ENCODE measurements at places on chromosomes 2 and 18. TPM values are rescaled to one million over a fixed set of nuclear protein-coding genes. Genes with fewer than 3 reads are reported as not detected.

The CNGA3 gene
- 0.40 TPM for total RNA-seq

GRCh38 chr2:178834086-178834485 lies 26.9 kb upstream of the TTN start:
- peaks cover 4% of the 10 kb centered on the region for H3K4me1 ChIP-seq
- H3K36me3 ChIP-seq: no peaks in the 10 kb centered on the region
- no peaks in the 10 kb centered on the region for H3K27me3 ChIP-seq
- no peak for DNase-seq

DNA sequence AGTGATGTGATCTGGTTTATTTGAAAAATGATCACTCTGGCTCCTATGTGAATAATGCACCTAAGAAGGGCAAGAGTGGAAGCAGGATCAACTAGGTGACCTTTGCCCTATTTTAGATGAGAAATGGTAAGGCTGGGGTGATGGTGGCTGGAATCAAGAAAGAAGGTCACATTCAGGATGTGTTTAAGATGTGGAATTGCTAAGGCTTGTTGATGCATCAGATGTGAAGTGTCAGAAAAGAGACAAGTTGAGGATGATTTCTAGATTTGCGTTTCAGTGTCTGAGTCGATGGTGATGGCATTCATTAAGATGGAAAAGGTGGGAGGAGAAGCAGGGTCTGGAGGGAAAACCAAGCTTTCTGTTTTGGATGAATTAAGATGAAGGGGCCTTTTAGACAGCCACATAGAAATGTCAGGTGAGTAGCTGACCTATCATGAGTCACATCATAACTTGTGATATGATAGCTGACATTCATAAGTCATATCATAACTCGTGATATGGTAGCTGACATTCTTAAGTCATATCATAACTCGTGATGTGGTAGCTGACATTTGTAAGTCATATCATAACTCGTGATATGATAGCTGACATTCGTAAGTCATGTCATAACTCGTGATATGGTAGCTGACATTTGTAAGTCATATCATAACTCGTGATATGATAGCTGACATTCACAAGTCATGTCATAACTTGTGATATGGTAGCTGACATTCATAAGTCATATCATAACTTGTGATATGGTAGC lies 101.2 kb upstream of the SEC11C start:
- no peaks in the 10 kb centered on the region for H3K36me3 ChIP-seq
- no peaks in the 10 kb centered on the region for H3K27me3 ChIP-seq
- H3K4me1 ChIP-seq: peaks cover 9% of the 10 kb centered on the region
- H3K27ac ChIP-seq: no peak overlapping the region
- H3K4me3 ChIP-seq: no peak overlapping the region

DNA sequence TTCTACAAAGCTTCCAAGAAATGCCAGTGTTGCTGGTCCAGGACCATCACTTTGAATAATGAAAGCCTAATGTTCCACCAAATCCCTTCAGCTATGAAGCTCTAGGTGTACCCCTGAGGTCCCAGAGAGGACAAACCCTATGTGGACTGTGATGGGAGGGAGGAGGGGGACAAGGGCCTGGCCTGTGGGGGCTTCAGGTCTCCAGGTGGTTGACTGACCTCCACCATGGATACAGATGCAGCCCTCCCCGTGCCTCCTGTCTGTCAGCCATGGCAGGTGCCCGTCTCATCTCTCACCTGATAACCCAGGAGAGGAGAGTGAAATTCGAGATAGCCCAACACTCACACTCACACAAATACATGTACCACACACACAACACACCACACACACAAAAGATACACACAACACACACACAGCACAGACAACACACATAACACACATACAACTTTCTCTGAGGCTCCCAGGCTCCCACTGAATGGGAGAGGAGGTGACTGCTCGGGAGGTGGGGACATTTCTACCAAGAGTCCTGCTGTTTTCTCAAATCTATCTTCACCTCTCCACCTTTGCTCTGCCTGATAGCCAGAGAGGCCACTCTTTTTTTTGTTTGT lies 12.8 kb upstream of the RHOB start:
- no peaks in the 10 kb centered on the region for H3K36me3 ChIP-seq
- no peak overlapping the region for H3K4me3 ChIP-seq
- H3K27ac ChIP-seq: no peak overlapping the region
- H3K4me1 ChIP-seq: no peaks in the 10 kb centered on the region
- no peaks in the 10 kb centered on the region for H3K27me3 ChIP-seq

The SERPINB8 gene
- 29.3 TPM for total RNA-seq

The TOGARAM2 gene
- 7.0 TPM for total RNA-seq

DNA sequence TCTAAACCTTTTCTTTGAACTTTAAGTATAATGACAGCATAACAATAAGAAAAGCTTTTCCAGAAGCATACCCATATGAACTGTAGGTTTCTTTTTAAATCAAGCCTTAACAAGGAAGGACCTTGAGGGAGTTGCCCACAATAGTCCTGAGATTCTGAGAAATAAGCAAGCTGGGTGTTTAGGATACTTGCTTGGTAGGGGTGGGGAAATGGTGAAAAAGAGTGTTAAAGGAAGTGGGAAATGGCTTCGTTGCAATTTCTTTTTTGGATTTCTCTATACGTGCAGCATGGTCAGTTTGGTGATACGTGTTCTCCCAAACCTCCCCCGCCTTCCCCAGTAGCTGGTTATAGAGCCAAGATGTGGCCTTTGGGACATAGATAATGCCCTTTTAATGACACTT lies 17.2 kb downstream of the INSIG2 start:
- H3K27me3 ChIP-seq: no peaks in the 10 kb centered on the region
- H3K36me3 ChIP-seq: peaks cover 6% of the 10 kb centered on the region
- H3K4me1 ChIP-seq: no peaks in the 10 kb centered on the region
- H3K27ac ChIP-seq: no peak overlapping the region

GRCh38 chr2:166632616-166633015 lies 138.6 kb upstream of the SCN7A start:
- H3K36me3 ChIP-seq: no peaks in the 10 kb centered on the region
- H3K4me1 ChIP-seq: no peaks in the 10 kb centered on the region
- no peak overlapping the region for H3K4me3 ChIP-seq
- no peaks in the 10 kb centered on the region for H3K27me3 ChIP-seq

- H3K4me1 ChIP-seq: no peaks in the 10 kb centered on the region
- no peaks in the 10 kb centered on the region for H3K27me3 ChIP-seq
- H3K4me3 ChIP-seq: no peak overlapping the region
- H3K36me3 ChIP-seq: peaks cover 13% of the 10 kb centered on the region
- H3K27ac ChIP-seq: no peak overlapping the region
Observed at GRCh38 chr2:42651057-42651456, 82.6 kb downstream of the MTA3 start.

DNA sequence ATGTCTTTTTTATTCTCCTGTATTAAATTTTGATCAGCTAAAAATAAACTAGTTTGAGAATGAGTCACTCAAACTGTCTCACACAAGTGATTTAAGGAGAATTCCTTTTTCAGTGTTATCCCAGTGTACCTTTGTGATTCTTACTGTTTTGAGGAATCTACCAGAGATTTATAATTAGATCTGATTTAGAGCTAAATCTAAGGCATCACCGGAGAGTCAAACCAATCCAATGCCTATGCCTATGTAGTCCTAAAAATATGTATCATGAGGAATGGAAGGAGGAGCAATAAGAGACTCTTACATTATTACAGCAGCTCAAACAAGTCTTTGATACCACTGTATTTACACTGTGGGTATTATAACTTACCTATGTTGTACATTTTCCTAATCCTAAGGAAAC lies 63.4 kb upstream of the CYP20A1 start:
- H3K4me1 ChIP-seq: no peaks in the 10 kb centered on the region
- H3K27ac ChIP-seq: no peak overlapping the region
- no peaks in the 10 kb centered on the region for H3K36me3 ChIP-seq
- H3K27me3 ChIP-seq: no peaks in the 10 kb centered on the region
- no peak overlapping the region for H3K4me3 ChIP-seq
- no peak for DNase-seq

DNA sequence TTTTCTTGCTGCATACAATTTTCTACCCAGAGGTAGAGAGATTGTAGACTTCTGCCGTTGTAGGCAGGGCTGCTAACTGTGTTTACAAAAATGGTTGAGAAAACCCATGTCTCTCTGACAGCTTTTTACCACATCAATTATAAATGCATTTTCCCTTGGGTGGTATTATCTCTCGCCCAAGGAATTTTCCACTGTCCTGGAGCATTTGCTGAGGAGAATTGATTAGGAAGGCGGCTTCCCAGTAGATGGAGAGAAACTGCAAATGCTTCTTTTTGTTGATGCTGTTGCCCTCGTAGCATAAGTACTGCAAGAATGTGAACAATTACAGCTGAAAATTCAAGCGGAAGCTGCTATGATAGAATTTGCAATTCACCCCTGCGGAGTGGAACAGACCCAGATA lies 1007.7 kb upstream of the KLHL29 start:
- DNase-seq: peak; percentile 5
- no peak overlapping the region for H3K27ac ChIP-seq
- H3K27me3 ChIP-seq: no peaks in the 10 kb centered on the region
- H3K36me3 ChIP-seq: no peaks in the 10 kb centered on the region
- H3K4me1 ChIP-seq: no peaks in the 10 kb centered on the region
- H3K4me3 ChIP-seq: no peak overlapping the region

DNA sequence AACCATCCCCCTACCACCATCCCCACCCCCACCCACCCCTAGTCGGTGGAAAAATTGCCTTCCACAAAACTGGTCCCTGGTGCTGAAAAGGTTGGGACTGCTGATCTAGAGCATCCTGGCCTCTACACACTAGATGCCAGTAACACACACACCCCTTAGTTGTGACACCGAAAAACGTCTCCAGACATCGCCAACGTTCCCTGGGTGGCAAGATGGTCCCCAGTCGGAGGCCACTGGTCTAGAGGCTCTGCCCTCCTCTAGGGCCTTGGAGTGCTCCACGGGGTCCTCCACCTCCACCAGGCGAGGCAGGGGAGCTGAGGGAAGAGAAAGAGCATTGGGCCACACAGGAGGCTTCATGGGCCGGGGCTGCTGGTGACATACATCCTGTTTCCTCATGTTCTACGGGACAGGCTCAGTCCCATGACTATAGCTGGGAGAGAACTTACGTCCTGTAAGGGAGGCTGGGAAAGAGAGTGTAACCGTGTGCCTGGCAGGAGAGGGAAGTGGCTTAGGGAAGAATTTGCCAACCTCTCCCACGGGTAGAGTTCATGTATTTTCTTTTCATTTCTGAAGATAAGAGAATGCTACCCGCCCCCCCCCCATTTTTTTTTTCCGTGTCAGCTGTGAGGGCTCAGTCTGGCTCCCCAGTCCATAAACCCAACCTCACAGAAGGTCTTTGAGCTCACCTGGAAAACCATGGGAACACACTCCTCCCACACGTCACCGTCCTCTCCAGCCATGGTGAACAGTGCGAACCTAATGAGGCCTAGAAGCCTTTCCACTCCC lies 132.7 kb upstream of the MYCN start:
- no peak overlapping the region for H3K4me3 ChIP-seq
- no peaks in the 10 kb centered on the region for H3K27me3 ChIP-seq
- DNase-seq: no peak
- no peaks in the 10 kb centered on the region for H3K4me1 ChIP-seq
- no peak overlapping the region for H3K27ac ChIP-seq

GRCh38 chr18:58591286-58591685 lies 37.6 kb downstream of the ALPK2 start:
- H3K4me3 ChIP-seq: no peak overlapping the region
- H3K36me3 ChIP-seq: no peaks in the 10 kb centered on the region
- H3K27ac ChIP-seq: peak overlapping the region; percentile 55
- H3K4me1 ChIP-seq: no peaks in the 10 kb centered on the region

- no peaks in the 10 kb centered on the region for H3K36me3 ChIP-seq
- no peak for DNase-seq
- no peaks in the 10 kb centered on the region for H3K4me1 ChIP-seq
- H3K4me3 ChIP-seq: no peak overlapping the region
Observed at GRCh38 chr2:84223191-84223590, 235.9 kb downstream of the SUCLG1 start.

The TAF4B gene
- 2.3 TPM for total RNA-seq

- H3K27ac ChIP-seq: no peak overlapping the region
- no peaks in the 10 kb centered on the region for H3K36me3 ChIP-seq
- peaks cover 28% of the 10 kb centered on the region for H3K4me1 ChIP-seq
- H3K4me3 ChIP-seq: no peak overlapping the region
- DNase-seq: peak; percentile 26
Observed at GRCh38 chr2:23533338-23533695, 148.3 kb downstream of the KLHL29 start.

The ELOA2 gene
- not detected for total RNA-seq

DNA sequence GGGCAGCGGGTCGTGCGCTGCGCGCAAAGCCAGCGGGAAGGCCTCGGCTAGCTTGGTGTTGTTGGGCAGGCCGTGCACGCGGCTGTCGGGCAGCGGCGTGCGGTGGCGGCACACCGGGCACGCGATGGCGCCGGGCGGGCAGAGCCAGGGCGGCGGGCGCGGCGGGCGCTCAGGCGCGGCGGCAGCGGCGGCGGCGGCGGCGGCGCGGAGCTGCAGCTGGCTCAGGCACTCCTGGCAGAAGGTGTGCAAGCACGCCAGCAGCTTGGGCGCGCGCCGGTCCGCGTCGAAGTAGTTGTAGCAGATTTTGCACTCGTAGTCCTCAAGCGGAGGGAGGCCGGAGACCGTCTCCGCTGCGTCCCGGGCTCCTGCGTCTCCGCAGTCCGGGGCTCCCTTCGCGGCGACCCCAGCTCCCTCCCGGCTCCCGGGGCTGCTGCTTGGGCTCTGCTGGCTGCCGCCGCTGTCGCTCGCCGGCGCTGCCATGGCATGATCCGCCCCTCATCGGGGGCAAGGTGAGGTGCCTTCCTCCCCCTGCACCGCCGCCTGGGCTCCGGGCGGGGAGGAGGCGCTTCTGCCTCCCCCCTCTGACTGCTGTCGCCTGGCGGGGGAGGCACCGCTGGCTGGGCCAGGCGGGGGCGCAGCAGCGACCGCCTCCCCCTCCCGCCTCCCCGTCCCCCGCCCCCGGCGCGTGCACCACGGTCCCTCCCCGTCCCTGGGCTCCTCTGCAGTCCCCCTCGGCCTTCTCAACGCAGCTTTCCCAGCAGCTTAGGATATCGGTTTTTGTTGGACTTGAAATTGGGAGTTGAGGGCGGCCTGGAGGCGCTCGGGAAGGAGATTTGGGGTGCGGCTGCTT lies 21.0 kb upstream of the PAX3 start:
- H3K27ac ChIP-seq: no peak overlapping the region
- H3K4me1 ChIP-seq: peaks cover 10% of the 10 kb centered on the region
- peak overlapping the region; percentile 19 for H3K4me3 ChIP-seq
- H3K36me3 ChIP-seq: no peaks in the 10 kb centered on the region

DNA sequence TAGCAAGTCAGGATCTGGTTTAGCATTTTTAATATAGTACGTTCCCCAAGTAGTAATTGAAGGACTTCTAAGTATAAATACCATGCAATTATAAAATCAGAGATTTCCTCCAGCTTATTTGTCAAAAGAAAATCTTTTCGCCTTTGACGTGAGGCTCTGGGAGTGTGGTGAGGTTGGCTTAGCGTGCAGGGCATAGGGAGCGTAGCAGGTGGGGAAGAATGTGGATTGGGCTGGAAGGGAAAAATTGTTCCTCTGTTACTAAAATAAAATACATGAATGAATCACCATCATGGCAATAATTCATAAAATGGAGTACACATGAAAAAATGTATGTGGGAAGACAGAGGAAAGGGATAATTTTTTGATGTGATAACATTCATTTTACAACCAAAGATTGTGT lies 5.4 kb upstream of the IL1RL2 start:
- no peaks in the 10 kb centered on the region for H3K27me3 ChIP-seq
- DNase-seq: no peak
- H3K36me3 ChIP-seq: peaks cover 24% of the 10 kb centered on the region

The PKP4 gene
- total RNA-seq: 43.6 TPM

Data from lung (tissue), 17 donors.